ENCODE measurements at places on chromosomes 4 and X. TPM values are rescaled to one million over a fixed set of nuclear protein-coding genes. Genes with fewer than 3 reads are reported as not detected.

The CXCL6 gene
- not detected for total RNA-seq

The ERCC6L gene
- total RNA-seq = 10.8 TPM

The RHOXF2B gene
- total RNA-seq = not detected

The PNMA6F gene
- not detected for total RNA-seq

The BEX1 gene
- total RNA-seq = 0.23 TPM

The TNMD gene
- not detected for total RNA-seq

The SLC10A6 gene
- total RNA-seq = not detected

The LONRF3 gene
- not detected for total RNA-seq

All from T-helper 2 cell treated with Interferon-gamma antibody and Interleukin-4, amounts not matched to agents 100 ng/mL and 5 ng/mL, for 36 hours (primary cell).